ENCODE measurements at places on chromosomes 16 and 17.

DNA sequence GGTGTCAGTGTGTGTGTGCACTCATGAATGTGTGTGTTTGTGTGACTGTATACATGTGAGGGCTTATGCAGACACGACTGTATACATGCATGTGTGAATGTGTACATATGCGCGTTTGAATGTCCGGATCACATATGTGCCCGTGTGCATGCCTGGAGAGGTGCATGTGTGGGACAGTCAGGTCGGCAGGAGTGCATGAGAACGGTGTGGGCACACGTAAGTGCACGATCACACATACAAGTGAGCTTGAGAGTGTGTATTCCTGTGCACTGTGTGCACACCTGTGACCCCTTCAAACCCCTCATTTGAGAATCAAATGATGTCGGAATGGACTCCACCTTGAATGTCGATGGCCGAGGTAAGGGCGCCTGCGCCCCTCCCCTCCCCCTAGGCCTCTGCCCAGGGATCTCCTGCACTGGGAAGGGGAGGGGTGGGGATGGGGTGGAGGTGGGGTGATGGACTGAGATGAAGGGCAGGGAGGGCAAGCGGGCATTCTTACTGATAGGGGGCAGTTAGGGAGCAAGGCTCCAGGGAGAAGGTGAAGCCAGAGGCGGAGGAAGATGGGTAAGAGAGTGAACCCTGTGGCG lies 601 bp upstream of the NGFR start:
- DNase-seq: no peak

DNA sequence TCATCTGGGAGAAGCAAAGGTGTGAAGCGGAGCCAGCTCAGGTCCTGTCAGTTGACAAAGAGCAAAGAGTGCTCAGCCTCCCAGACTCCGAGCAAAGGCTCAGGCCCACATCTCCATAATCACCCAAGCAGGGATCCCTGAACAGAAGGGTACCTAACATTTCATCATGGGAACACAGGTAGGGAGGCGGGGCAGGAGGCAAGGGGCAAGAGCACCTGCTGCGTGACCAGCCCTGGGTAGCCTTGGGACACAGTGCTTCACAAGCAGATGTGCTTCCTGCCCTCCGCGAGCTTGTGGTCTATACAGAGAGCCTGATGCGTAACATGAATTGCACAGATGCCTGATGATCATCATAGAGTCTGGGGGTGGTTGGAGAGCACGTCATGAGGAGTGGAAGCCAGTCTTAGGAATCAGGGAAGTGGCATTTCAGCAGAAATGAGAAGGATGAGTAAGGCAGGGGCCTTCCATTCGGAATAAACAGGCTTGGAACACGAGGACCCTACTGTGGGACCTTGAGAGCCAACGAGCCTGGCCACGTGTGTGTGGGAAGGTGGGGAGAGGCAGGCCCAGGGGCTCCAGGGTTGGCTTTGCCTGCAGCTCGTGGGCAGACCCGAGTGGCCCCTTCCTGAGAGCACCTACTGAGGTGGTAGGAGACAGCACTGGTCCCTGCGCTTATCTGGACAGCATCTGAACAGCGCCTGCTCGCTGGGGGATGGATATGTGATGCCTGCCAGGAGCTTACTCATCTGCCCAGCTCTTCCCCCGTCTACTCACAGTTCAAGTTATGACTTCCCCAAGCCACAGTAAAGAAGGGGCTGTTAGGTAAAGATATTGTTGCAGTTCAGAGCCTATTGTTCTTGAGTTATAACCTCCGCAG lies 125.8 kb downstream of the CCDC182 start:
- peak; percentile 36 for DNase-seq

- DNase-seq: no peak
Measured at GRCh38 chr16:12815361-12815760, 11.7 kb upstream of the CPPED1 start.

- no peak for DNase-seq
Measured at GRCh38 chr16:34078691-34079090, 619.3 kb downstream of the TP53TG3F start.

DNA sequence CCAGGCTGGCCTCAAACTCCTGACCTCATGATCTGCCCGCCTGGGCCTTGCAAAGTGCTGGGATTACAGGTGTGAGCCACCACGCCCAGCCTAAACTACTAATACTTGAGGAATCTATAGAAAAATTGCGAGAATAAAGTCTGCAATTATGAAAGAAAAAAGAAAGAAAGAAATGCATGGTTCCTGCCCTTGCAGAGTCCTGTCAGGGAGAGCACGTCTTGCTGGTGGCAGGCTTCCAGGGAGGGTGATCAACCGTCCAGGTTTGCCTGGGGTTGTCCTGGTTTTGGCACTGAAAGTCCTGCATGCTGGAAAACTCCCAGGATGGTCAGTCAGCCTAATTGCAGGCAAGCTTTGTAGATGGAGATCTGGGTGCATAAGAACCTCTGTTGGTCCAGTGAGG lies 21.5 kb upstream of the KIFC3 start:
- DNase-seq: no peak

GRCh38 chr17:21505819-21506815 lies 130.0 kb downstream of the KCNJ12 start:
- DNase-seq: no peak

DNA sequence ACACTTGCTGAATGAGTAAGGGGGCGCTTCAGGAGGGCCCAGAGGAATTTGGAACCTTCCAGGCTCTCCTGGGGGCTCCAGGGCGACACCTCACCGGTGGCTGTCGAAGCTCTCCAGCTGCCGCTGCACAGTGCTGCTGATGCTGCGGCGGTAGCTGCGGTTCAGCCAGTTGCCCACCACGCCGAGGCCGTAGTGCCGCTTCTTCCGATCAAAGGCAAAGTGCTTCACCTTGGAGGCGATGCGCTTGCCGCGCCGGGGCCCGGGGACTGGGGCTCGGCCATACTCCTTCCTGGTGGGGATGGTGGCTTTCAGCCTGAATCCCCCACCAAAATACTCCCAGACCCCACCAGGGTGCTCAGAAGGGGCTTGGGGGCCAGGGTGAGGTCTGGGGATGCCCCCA lies 9.3 kb downstream of the AANAT start:
- no peak for DNase-seq

GRCh38 chr17:47742319-47743181 lies 9.5 kb downstream of the TBX21 start:
- peak; percentile 9 for DNase-seq

DNA sequence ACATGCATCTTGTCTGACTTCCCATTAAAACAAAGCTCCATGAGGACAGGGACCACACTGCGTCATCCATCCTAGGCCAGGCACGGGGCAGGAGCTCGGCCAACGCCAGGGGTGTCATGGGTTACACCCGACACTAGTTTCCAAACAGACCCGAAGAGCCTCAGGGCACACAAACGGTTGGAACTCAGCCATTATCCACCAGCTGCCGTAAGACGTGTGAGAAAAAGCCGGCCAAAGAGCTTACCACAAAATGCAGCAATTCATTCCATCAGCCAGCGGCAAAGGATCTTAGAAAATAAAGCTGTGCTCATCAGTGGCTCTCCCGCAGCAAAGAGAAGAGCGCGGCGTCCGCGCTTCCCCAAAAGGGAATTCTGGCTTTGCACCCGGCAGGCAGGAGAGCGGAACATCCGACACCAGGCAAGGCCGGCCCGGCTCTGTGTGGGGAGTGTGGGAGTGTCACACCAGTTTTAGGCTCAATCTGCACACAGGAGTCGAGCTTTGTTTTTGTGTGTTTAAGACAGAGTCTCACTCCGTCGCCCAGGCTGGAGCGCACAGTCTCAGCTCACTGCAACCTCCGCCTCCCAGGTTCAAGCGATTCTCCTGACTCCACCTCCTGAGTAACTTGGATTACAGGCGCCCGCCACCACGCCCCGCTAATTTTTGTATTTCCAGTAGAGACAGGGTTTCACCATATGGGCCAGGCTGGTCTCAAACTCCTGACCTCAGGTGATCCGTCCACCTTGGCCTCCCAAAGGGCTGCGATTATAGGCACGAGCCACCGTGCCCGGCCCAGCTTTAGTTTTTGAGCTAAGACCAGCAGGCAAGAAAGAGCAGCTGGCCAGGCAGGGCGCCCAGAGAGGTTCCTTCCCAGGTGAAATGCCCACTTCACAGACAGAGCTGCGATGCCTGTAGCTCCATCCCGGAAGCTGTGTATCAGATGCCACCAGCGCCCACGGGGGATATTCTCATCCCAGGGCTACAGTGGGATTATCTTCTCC lies 1.5 kb downstream of the SLC38A8 start:
- peak; percentile 51 for DNase-seq
